ENCODE measurements at places on chromosomes 13 and 19.

- no peak for DNase-seq
Measured at GRCh38 chr13:25295701-25296100, 5.7 kb upstream of the NUP58 start.

GRCh38 chr13:44267980-44268379 lies 105.6 kb upstream of the SERP2 start:
- DNase-seq: no peak

GRCh38 chr13:91592056-91593014 lies 193.9 kb downstream of the GPC5 start:
- no peak for DNase-seq

DNA sequence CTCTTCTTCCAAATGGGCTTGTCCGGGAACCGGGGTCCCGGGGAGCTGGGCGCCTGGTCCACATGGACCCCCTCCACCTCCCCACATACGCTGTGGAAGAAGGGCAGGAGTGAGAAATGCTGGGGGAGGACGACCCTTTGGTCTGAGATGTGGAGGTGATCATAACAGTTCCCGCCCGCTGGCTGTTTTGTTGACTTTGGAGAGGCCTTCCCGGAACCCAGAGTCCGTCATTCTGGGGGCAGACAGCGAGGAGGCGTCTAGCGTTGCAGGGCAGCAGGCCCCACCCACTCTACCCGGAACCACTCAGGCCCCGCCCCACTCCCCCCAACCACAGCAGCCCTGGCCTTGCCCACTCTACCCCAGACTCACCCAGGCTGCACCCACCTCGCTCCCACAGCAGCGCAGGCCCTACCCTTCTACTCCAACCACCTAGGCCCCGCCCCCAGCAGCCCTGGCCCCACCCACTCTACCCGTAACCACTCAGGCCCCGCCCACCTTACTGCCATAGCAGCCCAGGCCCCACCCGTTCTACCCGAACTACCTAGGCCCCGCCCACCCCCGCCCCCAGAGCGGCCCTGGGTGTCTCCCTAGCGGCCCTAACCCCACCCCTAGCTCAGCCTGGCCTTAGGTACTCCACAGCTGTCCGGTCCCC lies 7.1 kb downstream of the GPR108 start:
- no peak for DNase-seq

DNA sequence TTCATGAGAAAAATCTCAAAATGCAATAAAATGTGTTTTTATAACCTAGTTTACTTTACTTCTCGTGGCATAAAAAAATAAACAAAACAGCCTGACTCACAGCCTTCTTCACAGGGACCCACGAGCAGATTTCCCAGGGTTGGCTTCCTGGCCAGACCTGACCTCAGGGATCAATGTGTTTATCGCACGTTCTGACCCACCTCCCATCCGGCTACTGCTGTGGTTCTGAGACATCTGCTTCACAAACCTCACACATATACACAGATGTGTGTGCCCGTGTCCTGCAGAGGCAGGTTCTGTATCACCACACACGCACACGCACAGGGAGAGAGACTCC lies 118.3 kb downstream of the COL4A2 start:
- no peak for DNase-seq

DNA sequence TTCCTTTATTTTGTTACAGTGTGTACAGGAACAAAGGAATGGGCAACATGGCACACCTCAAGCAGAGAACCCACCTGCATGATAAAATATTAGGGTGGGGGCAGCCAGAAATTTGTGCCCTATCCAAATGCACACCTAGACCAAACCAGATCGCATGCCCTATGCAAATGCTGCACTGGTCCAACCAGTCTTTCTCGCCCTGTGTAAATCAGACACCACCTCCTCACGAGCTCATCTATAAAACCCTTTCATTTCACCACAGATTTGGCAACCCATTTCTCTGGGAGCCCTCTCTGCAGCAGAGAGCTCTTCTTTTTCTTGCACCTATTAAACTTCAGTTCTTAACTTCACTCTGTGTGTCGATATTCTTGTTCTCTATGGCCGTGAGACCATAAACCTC lies 1559.2 kb downstream of the SLITRK1 start:
- no peak for DNase-seq

- DNase-seq: no peak
Measured at GRCh38 chr19:5645409-5645808, 22.5 kb downstream of the SAFB start.

Measured in C1 segment of cervical spinal cord (tissue), 14 donors.